ENCODE measurements at places on chromosomes 2 and 18. TPM values are rescaled to one million over a fixed set of nuclear protein-coding genes. Genes with fewer than 3 reads are reported as not detected.

Gene CNTNAP5
- total RNA-seq, result not detected

Gene HOXD10
- not detected for total RNA-seq

Gene PPM1G
- total RNA-seq, result 51.6 TPM

Gene PKDCC
- total RNA-seq, result not detected

Gene REEP1
- 0.45 TPM for total RNA-seq

DNA sequence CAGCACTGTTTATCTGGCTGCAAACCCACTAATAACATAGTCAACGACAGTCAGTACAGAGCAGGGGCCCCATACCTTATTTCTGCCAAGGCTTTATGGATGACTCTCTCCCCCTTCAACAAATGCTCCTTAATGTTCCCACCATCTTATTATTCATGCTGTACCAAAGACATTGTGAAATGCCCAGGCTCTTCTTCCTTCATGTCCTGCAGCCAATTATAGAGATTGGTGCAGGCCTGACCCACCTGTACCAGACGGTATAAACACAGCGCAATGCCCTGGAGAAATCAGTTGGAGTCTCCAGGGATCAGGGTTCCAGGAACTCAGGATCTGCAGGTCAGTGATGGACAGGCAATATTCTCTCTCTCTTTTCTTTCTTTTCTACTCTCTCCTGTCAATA is at the start of gene IL1F10:
Gene IL1F10 (plus strand): TSS at position 290 of the 400 bp plus-strand sequence. CDS start 4,769 bp downstream, outside the sequence.
- H3K36me3 ChIP-seq, result no peaks in the 10 kb centered on the region
- H3K4me3 ChIP-seq, result no peak within 1 kb of the TSS
- DNase-seq, result no peak
- no peaks in the 10 kb centered on the region for H3K27me3 ChIP-seq

GRCh38 chr2:51612387-51612786 is 580.5 kb upstream of the NRXN1 start:
- H3K4me3 ChIP-seq, result no peak overlapping the region
- no peaks in the 10 kb centered on the region for H3K36me3 ChIP-seq
- no peaks in the 10 kb centered on the region for H3K27me3 ChIP-seq
- no peak overlapping the region for H3K27ac ChIP-seq

DNA sequence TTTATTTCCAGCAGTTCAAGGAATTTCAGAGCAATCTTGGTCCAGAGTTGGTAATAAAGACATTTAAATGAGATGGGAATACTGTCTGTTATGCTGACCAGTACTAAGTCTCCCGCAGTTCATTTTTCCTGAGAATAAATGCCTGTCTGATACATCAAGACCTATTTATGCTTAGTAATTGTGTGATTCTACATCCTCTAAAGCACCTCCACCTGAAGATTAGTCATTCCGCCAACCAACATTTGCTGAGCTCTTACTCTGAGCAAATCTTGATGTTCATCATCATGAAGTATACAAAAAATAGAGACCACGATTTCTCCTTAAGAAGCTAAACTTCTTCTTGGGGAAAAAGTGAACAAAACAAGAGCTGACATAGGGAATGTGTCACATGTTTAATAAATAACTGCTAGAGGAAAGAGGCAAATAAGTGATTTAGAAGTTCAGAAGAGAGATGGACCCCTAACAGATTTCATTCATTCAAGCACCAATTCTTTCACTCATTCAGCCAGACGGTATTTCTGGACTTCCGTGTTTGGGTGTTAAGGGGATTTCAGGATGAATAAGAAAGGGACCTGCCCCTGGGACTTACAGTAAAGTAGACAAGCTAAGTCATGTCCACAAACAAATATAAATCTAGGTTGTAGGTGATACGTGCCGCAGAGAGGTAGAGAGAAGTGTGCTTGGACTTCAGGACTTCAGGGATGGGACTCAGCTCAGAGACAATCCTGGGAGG is 34.2 kb upstream of the PPP4R1 start:
- H3K4me1 ChIP-seq, result no peaks in the 10 kb centered on the region
- no peaks in the 10 kb centered on the region for H3K36me3 ChIP-seq
- no peak for DNase-seq
- H3K27ac ChIP-seq, result no peak overlapping the region

GRCh38 chr2:30266051-30266621 is 34.8 kb downstream of the LBH start:
- DNase-seq, result peak; percentile 25
- peaks cover 65% of the 10 kb centered on the region for H3K4me1 ChIP-seq
- peak overlapping the region; percentile 82 for H3K27ac ChIP-seq
- no peaks in the 10 kb centered on the region for H3K36me3 ChIP-seq
- H3K27me3 ChIP-seq, result no peaks in the 10 kb centered on the region
- peak overlapping the region; percentile 44 for H3K4me3 ChIP-seq

GRCh38 chr2:3981446-3981987 is 278.1 kb downstream of the DCDC2C start:
- H3K27me3 ChIP-seq, result no peaks in the 10 kb centered on the region
- H3K27ac ChIP-seq, result no peak overlapping the region
- H3K36me3 ChIP-seq, result no peaks in the 10 kb centered on the region
- no peak overlapping the region for H3K4me3 ChIP-seq
- no peaks in the 10 kb centered on the region for H3K4me1 ChIP-seq
